CD4-positive, alpha-beta T cell treated with Interleukin-4 for 1 hour (primary cell): ENCODE measurements at places on chromosomes 16 and 17.

DNA sequence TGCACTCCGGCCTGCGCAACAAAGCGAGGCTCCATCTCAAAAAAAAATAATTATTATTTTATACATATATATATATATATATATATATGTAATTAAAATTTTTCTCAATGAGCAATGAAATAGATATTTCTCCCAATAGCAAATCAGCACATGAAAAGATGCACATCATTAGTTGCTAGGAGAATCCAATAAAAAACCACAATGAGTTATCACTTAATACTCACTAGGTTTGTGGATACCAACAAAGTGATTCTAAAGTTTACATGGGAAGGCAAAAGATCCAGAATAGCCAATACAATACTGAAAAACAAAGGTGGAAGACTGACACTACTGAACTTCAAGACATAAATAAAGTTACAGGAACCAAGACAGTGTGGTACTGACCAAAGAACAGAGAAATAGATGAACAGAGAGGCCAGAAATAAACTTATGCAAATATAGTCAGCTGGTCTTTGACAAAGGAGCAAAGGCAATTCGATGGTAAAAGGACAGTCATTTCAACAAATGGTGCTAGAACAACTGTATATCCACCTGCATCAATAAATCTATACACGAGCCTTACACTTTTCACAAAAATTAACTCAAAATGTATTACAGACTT lies 13.6 kb downstream of the SMG6 start:
- no peak for DNase-seq

- no peak for DNase-seq
These were observed 51.5 kb downstream of the TENT4B start for GRCh38 chr16:50204453-50205108.

DNA sequence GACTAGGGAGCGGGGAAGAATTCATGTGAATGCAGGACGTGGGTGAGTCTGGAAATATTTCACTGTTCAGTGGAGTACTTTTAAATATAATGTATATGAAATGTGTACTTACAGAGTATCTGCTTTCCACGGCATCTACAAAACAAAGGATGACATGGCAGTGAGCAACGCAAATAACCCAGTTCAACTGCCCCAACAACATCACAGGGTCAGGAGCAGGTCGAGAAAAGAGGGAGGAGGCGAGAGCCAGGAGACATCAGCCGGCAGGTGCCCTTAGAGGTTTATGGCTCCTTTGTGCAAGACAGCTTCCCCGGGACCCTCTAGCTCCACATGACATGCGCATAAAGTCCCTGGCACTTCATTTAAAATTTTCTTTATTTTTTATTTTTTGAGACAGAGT lies 61.1 kb downstream of the PECAM1 start:
- no peak for DNase-seq

DNA sequence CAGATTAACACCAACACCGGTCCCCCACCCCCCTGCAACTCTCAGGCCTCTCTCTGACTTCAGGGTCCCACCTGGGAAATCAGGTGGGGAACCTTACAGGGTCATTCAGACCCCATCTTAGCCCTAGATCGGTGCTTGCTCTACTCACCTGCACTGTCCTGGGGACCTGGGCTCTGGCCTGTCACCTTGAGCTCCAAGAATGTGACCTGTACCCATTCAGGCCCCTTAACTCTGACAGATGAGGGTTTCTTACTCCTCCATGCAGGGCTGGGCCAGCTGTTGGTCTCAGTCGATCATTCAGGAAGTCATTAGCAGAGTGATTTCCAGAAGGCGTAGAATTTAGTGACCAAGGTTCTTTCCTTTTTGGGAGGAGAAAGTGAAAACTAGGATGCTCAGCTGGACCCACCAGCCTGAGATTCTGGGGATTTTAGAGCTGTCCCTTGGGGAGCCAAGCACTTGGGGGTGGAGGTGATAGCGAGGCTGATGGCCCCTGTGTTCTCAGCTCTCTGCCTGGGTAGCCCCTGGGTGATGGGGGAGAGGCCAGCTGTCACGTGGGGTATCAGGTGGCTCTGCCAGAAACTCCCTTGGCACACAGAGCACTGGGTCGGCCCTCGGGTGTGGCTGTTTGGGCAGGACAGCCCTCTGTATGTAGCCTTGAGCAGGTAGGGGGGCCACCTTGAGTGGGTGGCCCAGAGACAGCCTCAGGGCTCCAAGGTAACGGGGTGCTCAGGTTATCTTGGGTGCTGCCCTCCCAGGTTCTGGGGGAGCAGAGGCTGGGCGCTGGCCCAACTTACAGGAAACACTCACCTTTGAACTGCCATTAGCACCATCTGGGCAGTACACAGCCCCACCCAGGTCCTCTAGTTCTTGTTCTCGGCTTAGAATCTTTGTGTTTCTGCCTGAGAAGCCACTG lies 724 bp downstream of the MVP start:
- DNase-seq, result peak; percentile 55

- DNase-seq, result peak; percentile 40
These were observed 1.1 kb upstream of the TFAP4 start for GRCh38 chr16:4273858-4274311.
